SK-N-DZ (cell line): ENCODE measurements at places on chromosomes 13 and 19.

DNA sequence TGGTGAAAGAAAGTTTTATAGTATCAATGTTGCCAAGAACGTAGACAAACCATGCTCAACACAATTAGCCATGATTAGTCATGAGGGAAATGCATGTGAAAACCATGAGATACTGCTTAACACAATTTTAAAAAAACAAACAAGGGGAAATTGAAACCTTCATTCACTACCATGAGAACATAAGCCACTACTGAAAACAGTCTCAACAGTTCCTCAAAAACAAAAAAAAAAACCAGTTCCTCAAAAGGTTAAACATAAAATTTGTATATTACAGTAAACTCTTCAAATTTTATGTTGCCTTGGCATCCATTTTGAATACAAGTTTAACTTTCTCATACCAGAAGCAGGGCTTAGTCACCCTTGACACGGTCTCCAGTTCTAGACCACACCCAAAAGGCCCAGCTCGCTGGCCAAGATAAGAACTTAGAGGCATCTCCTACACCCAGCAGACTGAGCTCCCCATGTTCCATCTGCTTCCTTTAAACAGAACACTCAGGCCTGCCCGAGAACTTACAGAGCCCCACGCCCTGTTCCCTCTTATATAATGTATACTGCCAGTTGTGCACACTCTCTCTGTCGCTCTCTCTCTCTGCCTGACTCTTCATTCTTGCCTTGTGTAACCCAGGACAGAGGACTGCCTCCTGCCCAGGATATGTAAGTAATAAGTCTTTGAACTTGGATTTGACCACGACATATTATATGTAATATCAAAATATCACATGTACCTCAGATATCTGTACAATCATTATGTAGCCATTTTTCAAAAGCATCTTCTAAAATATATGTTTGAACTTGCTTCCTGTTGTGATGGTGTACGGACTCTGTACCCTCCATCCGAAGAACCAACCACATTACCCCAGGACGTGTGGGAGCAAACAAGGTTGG is 67.4 kb downstream of the STK24 start:
- DNase-seq, result no peak

- DNase-seq, result no peak
Measured at GRCh38 chr13:53310786-53311185, 282.2 kb downstream of the OLFM4 start.

- no peak for DNase-seq
Measured at GRCh38 chr19:5059213-5059574, 90.3 kb downstream of the KDM4B start.

GRCh38 chr13:87942205-87942604 is 271.0 kb downstream of the SLITRK5 start:
- no peak for DNase-seq

DNA sequence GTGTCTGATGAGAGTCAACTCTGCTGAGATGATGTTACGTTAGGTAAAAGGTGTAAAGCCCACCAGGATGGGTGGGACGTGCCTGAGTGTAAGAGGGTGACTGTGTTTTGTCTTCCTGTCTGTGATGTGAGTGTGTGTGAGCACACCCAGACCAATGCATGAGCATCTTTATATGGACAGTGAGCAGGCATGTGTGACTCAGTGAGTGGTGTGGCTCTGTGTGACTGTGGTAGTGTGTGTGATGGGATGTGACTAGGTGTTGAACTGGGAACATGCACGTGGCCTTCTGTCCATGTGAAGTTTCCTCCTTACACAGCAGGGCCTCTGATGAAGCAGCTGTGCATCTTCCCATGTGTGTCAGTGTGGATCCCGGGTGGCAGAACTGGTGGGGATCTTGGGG is 17.8 kb upstream of the LGALS16 start:
- DNase-seq, result no peak

GRCh38 chr19:40592170-40592569 is 9.0 kb upstream of the LTBP4 start:
- DNase-seq, result peak; percentile 74
